ENCODE measurements at places on chromosomes 3 and 15.

- no peak for DNase-seq
Measured at GRCh38 chr15:57019496-57020160, 101.2 kb downstream of the TCF12 start.

- DNase-seq, result no peak
Measured at GRCh38 chr15:39304931-39305728, 275.7 kb upstream of the THBS1 start.

GRCh38 chr3:124700880-124701684 is 29.2 kb upstream of the UMPS start:
- no peak for DNase-seq

DNA sequence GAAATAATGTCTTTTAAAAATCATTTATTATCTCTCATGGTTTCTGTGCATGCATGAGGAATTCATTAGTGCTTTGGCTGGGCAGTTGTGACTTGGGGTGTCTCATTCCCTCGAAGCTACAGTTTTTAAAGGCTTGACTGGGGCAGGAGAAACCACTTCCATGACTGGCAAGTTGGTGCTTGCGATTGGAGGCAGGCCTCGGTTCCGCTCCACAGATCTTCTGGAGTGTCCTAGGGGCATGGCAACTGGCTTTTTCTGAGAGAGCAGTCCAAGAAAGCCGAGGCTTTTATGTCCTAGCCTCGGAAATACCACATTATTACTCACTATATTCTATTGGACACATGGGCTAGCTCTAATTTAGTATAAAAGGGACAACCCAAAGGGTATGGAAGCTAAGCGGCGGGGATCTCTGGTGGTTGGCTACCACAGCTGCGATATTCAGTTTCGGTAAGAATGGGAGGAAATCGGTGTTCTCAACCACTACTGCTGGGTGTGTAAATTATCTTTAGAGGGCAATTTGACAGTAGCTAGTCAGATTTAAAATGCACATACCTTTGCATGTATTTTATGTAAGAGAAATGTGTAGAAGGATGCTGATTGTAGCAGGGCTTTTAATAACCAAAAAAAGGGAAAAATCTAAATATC is 48.8 kb upstream of the TOP2B start:
- no peak for DNase-seq

DNA sequence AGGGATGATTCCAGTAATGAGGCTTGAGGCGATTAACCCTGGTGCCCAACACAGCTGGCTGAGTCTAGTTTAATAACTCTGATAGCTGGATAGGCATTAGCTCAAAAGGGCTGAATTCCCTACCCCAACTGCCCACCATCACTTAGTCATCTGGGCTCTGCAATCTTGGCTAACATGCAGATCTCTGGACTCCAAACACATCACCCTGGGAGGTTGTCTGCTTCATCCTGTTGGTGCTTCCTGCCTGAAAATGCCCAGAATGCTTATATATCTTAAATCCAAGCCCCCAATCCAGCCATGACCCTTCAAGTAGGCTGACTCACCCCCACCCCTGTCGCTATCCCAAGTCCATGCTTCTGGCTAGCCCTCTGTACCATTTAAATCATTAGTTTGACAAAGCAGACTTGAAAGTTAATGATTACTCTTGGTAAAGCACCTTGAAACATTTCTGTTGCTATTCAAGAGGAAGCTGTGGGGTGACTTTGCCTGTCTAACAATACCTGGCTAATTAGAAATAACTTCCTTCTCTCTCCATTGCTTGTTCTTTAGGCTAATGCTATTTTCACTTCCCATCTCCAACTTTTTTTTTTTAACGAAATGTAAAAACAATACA is 107.0 kb upstream of the RORA start:
- DNase-seq, result no peak

DNA sequence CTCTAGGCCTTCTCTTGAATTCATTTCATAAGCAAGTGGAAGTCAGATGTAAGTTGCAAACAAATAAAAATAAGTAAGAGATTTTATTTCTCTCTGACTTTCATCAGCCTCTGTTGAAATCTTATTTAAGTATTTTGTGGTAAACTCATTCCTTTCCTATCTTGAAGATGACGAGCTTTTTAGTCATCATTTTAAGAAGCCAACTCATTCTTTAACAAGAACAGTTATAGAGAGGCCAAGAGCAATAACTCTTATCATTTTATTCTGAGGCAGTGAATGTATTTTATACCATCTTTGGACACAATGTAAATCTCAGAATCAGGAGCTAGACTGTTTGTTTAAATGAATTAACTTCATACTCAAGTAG is 147.5 kb upstream of the MBNL1 start:
- no peak for DNase-seq

DNA sequence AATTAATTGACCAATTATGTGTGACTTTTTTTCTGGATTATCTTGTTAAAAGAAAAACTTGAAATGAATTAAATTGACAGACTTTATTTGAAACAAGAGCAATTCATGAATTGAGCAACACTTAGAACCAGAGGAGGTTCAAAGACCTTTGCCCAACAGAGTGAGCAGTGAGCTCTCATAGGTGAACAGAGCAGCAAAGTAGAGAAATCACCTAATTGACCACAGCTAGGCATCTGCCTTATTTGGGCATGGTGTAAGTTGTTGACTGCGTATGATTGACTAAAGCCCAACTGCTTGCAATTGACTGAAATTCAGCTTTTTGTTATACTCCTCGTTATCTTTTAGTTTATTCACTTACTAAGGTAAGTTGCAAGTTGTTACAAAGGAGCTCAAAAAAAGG is 1216.0 kb upstream of the ALCAM start:
- DNase-seq, result no peak

- DNase-seq, result no peak
Measured at GRCh38 chr3:153315781-153316180, 153.8 kb downstream of the RAP2B start.

DNA sequence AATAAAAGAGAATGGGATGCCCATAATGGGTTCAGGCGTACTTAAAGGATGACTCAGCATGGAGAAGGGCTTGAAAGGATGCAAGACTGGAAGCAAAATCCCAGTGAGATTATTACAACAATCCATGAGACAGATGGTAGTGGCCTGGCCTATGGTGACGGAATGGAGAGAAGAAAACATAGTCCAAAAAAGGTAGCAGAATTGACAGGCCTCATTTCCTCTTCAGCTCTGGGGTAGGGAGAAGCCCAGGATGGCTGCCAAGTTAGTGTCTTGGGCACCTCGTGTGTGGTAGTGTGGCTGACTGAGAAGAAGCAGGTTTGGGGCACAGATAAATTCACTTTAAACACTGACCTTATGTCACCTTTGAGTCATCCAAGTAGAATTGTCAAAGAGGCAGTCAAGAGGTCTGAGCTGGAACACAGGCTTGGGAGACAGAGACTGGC is 18.1 kb downstream of the MB21D2 start:
- DNase-seq, result no peak

DNA sequence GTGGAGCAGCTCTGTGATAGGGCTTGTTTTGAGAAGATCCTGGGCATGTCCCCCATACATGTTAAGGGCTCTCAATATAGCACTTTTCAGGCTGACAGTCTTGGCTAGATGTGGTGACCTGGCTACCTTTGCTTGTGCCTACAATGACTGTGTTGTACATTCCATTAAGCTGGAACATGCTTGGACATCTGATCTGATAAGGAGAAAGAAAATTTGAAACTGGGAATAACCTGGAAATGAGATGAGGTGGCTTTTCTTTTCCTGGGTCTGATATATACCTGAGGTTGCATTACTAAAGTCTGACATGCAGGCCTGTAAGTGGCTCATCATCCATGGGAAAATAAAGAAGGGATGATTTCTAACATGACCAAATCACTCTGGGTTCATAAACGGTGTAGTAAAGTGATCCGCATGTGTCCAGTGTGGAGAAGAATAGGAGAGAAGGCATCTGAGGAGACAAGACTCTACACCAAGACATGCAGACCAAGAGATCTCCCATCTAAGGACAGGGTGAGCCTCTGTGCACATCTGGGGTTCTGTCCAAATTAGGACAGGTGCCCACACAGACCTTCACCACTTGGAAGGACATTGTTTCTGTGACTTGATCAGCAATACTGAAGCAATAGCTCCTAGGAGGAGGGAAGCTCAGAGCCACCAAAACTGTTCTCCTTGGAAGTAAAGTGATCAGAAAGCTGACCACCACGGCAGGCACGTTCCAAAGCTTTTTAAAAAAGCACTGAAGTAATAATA is 62.0 kb downstream of the KLHL6 start:
- DNase-seq, result no peak

DNA sequence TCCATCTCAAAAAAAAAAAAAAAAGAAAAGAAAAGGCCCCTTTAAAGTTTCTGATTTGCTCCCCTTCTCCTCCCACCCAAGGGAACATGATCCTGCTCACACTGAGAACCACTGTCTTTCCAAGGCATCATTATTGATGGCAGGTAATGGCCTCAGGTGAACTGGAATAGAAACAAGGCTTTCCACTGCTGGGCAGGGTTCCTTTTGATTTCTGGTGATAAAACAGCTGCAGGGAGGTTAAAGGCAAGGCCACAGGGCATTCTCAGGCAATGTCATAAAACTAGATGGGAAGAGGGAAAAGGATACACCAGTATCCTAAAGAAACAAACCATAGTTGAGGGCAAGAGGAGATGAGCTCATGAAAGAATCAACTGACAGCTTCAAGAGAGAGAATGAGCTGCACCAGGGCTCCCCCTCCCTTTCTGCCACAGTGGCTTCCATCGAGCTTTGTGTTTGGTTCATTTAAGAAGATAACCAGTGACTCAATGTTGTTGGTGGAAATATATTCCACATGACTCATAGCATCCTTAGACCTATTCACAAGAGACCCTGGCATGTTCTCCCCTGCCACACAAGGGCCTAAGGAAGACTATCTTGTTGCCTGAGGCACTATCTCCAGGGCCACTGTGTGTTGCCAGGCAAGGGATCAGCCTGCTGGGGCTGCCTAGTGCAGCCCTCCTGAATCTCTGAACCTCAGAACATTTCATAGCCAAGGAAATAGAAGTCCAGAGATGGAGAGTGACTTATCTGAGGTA is 86.4 kb downstream of the WDR76 start:
- no peak for DNase-seq

DNA sequence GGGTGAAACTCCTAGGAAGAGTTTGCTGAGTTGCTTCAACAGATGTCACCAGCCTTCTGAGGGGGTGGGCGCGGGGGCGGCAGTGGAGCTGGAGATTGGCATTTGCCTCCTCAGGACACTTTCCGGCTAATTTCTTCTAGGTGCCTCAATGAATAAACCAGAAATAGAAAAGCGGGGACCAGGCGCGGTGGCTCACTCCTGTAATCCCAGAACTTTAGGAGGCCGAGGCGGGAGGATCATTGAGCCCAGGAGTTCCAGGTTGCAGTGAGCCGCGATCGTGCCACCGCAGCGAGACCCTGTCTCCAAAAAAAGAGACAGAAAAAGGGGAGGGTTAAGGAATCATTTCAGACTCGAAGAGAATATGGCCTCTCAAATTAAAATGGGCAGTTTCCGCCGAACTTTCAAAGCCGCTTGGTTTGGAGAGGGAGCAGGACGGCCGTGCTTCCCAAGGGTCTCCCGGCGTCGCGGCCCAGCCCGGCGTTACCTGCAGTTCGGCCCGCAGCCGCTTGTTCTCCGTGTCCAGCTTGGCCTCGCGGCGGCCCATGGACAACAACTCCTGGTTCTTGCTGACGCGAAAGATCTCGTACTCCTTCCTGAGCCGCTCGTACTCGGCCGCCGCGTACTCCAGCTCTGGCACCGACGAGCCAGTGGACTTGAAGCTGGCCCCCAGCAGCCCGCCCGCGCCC is 587 bp downstream of the NPHP3 start:
- no peak for DNase-seq

GRCh38 chr15:29612701-29613100 is 209.6 kb downstream of the TJP1 start:
- DNase-seq, result no peak

DNA sequence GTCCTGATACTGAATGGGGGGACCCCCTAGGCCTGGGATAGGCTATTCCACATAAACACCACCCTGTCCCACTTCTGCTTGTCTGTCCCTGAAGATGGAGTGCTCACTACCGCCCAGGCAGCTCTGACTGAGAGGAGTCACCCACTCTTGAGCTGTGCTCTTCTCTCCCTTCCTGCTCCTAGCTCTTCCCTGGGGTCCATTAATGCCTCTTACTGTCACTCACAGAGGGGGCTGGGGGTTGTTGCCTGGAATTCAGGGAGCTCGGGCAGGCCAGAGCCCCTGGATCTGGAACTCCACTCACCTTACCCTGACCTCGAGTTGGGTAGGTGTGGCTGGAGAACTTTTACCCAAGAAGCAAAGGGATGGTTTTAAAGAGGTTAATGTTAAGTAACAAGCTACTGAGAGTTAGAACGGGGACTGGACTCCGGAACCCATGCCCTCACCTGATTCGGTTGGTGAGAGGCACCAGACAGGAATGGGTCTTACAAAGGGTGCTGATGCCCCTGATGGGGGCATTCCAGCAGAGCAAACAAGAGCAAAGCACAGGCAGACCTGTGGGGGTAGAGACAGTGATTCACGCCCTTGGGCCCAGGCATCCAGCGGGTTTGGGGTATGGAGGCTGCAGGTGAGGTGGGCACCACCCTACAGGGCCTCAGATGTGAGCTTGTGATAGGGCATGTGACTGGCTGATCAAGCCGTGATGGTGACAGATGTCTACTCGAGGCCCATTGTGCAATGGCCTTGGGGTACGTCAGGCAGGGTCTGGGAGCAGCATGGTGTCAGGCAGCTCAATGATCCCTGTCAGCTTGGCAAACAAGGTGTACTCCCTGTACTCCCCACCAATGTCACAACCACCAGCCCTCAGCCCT is 5.4 kb downstream of the NBEAL2 start:
- no peak for DNase-seq

DNA sequence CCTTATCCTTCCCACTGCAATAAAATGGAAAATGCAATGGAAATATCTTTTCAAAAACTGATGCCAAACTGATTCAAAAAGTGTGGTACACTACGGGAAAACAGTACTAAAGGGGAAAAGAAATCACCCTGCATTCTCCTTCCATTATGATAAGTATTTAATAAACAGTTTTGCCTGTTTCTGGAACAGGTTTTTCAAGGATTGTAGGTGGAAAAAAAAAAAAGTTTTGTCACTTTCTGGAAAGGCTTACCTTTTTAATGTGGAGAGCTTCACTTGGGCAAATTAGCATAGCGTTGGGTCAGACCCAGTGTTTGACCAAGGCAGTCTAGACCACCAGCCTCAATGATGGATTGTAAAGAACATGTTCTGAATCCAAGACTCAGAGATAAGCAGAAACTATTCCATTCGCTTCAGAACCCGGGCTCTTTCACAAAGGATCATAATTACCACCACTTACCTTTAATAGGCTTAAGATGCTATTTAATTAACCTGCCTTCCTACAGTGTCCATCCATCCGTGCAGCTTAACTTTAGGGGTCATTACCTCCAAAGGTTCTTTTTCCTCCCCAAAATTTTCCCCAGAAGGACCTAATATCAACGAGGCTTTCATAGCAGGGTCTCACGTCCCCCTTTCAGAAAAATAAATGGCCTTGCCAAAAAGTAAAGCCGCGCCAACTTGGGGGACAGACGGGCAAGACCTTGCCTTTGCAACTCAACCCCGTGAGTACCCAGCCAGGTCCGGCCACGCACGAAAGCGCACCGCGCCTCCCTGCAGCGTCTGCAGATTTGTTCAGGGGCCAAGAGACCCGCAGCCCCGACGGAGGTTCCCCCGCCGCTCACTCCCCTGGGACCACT is 1.0 kb downstream of the DCBLD2 start:
- DNase-seq, result no peak
